AG20443 (cell line): ENCODE measurements at places on chromosomes 2 and 18.

- no peak for DNase-seq
Measured at GRCh38 chr2:29762239-29762638, 159.1 kb downstream of the ALK start.

GRCh38 chr2:151999053-151999452, 99.8 kb downstream of the CACNB4 start:
- peak; percentile 79 for DNase-seq

- no peak for DNase-seq
Measured at GRCh38 chr2:43427032-43427424, 168.8 kb downstream of the THADA start.

GRCh38 chr2:8819194-8819593, 18.2 kb downstream of the KIDINS220 start:
- peak; percentile 32 for DNase-seq

DNA sequence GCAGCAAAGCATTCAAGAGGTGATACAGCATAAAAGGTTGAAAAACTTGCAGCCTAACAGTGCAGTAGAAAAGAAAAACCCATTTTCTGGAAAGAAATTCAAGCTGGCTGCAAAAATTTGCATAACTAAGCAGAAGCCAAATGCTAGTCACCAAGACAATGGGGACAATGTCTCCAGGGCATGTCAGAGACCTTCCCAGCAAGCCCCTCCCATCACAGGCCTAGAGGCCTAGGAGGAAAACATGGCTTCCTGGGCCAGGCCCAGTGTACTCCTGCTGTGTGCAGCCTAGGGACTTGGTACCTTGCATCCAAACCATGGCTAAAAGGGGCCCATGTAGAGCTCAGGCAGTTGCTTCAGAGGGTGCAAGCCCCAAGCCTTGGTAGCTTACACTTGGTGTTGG, 405.1 kb upstream of the CYRIA start:
- no peak for DNase-seq

DNA sequence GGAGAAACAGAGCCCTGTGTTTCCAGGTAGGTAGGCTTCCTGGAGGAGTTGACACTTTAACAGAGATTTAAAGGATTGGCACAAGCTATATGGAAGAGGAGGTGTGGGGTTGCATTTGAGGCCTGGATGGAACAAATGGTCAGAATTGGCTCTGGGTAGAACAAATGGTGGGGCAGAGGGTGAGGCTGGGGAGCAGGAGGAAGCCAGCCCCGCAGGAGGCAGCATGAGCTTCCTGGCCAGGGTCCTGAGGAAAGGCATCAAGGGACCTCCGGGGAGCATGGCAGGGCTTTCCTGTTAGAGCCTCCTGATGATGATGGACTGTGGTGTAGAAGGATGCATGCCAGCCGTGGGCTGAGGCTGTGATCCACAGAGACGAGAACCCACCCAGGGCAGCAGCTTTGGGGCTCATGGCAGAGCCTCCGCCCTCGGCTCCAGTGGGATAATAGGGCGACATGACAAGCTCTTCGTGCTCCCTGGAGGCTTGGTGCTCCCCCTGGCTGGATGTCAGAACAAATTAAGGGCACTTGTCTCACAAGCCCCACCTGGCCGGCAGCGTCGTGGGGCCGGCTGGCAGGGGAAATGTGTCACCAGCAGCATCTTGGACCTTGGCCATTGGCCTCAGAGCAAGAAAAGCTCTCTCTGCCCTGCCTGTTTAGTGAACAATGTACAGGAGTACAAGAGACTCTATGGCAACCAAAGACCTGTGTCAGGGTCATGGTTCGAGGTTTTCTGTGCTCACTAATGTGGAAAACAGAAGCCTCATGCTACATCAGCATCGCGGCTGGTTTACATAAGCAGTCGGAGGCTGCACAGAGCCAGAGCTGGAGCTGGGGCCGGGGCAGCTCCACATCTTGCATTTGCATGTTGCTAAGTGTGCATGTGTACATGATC, 153.5 kb downstream of the MYCN start:
- no peak for DNase-seq

- no peak for DNase-seq
Measured at GRCh38 chr2:240441326-240441992, 6.0 kb downstream of the GPC1 start.

- DNase-seq, result peak; percentile 30
Measured at GRCh38 chr18:45006934-45007333, 326.2 kb downstream of the SETBP1 start.

GRCh38 chr2:134324430-134324829, 70.6 kb downstream of the MGAT5 start:
- no peak for DNase-seq

- DNase-seq, result no peak
Measured at GRCh38 chr2:5253263-5253662, 438.9 kb upstream of the SOX11 start.

DNA sequence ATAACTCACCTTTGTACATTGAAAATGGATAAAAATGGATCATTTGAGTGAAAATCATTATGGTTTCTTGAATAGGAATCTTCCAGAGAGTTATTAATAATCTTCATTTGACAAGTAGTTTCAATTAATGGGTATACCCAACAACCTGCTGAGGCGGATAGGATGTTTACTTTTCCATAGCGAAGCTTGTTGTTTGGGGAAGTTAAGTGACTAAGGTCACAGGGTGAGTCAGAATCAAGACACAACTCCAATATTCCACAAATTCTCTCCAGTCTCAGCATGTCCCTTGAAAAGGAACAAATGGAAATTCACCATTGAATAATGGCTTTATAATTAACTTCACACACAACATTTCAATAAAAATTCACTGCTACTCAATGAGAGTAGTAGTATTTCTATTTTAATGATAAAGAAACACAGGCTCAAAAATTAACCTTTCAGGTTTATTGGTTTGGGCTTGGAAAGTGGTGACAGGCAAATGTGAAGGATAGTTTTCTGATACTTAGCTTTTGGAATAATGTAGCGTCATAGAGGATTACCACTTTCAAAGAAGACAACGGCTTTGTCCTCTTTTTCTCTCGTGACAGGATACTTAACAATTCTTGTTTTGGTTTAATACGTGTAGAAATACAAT, 211.3 kb downstream of the GPD2 start:
- no peak for DNase-seq

GRCh38 chr2:141748616-141749015, 382.2 kb downstream of the LRP1B start:
- no peak for DNase-seq

- DNase-seq, result peak; percentile 8
Measured at GRCh38 chr2:211035548-211036185, 479.3 kb downstream of the CPS1 start.

- peak; percentile 99 for DNase-seq
Measured at GRCh38 chr2:85327822-85328617, at the start of gene TGOLN2. Gene TGOLN2 (minus strand): TSS chr2:85327989. CDS start chr2:85327962, 27 bp downstream.

- DNase-seq, result peak; percentile 76
Measured at GRCh38 chr2:143513081-143513480, 383.9 kb downstream of the ARHGAP15 start.

GRCh38 chr2:85481818-85482777, 56.9 kb upstream of the MAT2A start:
- no peak for DNase-seq

DNA sequence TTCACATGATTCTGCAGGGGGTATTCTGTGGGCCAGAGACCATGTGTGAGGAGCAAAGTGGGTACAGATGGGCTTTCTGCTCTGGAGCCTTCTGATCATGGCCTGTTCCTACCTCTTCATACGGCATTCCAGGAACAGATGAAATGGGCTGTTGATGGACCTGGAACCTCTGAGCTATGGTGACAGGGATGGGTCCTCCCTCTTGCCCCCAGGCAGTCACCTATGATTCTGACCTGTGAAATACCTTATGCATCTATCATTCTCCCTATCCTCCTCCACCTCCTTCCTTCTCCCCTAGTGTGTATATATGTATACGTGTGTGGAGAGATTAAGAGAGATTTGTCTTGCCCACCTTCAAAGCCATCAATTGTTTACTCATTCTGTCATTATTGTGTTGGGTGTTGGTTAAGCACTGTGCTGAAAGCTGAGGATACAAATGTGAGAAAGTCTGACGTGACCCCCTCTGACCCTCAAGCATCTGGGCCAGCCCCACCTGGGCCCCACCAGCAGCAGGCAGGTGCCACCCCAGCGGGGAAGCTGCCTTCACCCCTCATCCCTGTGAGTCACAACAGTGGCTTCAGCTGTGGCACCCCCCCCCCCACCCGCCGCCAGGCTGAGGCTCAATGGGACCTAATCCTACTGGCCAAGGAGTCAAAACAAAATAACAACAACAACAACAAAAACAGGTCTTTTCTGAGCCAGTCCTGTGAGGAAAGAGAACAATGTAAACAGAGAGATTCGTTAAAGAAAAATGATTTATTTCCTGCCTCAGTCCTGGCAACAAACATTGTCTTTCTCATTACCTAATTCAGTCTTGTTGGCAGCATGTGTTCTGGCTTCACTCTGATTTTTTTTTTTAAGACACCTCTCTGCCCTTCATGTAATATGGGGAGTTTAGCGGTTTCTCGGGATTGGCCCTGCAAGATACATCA, 103.8 kb upstream of the CDC42EP3 start:
- DNase-seq, result no peak

GRCh38 chr2:151974988-151975387, 123.9 kb downstream of the CACNB4 start:
- no peak for DNase-seq

- DNase-seq, result no peak
Measured at GRCh38 chr2:84846741-84847142, 34.1 kb downstream of the TRABD2A start.

DNA sequence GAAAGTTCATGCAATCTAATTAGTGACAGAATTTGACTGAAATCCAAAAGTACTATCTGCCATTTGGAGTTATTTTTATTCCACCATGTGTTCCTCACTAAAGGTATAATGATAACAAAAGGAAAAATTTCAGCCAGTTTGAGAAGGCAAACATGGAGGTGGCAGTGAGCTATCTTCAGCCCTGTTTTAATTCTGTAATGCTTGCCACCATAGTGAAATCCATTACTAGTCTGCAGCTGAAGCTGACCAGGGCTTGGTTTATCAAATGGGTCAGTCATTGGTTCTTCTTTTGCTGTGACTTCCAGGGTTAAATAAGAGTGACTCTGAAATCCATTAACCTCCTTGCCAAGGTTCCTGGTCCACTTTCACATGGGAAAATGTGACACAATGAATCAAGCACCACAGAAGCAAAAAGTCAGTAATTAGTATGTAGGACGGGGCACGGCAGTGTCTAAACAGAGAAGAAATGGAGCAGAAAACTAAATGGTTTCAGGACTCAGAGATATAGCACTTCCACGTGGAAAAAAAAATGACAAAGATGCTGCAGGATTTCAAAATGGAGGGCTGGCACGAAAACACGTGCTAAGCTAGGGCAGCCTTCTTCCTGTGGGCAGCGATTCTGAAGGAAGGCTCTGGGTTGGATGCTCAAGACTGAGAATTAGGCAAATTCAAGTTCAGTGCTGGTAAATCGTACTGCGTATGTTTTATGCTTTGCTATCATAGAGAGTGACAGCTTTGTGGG, 87.2 kb downstream of the EPHA4 start:
- peak; percentile 25 for DNase-seq

DNA sequence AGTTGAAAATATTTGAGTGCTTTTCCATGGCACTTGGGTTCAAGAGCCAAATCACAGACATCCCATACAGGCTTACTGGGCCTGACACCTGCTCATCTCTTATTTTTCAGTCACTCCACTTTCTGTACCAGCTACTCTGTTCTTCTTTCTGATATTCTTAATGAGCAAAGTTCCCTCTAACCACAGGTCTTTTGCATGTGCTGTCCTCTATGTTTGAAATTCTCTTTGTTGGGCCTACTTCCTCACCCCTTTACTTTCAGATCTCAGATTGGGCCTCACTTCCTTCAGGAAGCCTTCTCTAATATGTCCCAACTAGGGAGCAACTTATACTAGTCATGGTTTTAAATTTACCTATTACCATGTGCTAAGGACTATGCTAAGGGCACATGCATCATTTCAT, 81.8 kb upstream of the RBMS1 start:
- DNase-seq, result no peak

DNA sequence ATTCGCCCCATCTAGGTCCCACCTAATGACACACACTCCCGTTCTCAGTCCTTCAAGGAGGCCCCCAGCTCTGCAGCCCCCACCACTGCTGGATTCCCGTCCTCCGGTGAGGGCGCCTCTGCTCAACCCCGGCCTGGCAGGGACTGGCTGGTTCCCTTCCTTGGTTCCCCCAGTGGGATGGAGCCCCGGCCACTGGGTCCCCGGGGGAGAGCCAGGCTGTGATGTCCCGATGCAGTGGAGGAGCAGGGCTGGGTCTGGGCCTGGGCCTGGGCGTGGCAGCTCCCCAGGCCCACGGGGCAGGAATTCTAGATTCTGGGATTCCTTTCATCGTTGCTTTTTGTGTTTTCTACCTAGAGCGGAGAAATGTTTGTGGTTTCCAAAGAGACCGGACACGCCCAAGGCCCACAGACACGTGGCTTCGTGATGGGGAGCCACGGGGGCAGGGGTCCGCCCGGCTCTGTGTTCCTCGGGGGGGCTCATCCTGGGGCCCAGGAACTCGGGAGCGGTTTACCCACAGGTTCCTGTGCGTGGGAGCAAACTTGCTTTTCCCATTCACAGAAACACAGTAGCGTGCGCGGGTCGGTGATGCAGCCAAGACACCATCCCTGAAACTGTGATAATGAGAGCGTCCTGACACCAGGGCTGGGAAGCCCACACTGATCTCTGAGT, 67.0 kb downstream of the SLC66A2 start:
- peak; percentile 3 for DNase-seq

DNA sequence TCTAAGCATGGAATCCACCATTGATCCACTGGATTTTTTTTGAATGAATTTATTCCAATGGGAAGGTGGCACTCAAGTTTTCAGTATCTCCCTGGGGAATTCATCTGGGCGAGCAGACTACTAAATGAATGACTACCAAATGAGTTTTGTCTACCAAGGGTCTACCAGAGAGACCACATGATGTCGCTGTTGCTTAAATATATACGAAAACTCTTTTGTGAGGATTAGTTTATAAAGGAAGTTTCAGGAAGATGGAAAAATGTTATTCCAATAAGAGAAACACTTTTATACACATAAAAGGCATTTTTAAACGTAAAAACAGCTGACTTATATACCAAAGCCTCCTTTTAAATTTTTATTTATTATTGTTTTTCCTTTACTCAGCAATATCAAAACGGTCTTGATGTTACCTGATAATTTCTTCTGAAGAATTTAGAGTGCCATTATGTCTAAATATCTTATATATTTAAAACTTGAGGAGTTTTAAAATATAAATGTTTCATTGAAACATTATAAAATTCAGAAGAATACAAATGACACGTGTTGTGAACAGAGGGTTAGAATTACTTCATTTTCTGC, 139.7 kb downstream of the HRH4 start:
- peak; percentile 70 for DNase-seq

GRCh38 chr2:143948710-143949109, 571.2 kb downstream of the ZEB2 start:
- DNase-seq, result no peak

DNA sequence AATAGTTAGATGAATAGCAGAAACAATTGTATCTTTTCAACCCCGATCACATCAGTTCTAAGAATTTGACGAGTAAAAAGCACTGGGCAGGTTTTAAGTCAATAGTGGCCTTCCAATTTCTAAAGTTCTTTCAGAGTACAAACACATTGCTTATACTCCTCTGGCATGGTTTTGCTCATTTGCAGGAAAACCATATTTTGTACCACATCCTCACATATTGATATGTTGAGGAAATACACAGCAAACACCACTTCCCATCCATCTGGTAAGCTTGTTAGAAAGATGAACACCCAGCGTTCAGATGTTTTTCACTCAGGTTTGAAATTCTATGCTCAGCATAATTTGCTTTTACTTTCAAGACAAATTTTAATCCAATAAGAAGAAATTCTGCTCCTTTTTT, 344.6 kb upstream of the ACVR2A start:
- no peak for DNase-seq
